ENCODE measurements at places on chromosomes 1 and 21.

DNA sequence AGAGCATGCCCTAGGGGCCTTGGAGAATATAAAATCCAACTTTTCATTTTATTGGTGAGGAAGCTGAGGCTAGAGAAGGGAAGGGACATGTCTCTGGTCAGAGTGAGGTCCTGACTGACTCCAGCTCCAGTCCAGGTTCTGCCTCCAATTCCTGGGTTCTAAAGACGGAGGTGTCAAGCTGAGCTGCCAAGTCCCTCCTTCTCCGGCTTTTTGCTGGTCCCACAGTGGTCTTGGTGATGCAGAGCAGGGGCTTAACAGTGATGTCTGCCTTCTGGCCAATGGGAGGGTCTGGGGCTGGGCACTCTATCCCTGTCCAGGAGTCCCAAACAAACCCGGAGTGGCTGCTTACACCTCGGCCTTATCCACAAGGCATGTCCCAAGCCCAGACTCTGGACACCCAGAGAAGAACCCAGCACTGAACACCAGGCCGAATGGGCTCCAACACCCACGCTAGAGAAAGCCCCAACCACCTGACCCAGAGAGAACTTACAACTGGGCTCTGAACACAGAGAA lies 104.8 kb downstream of the EBNA1BP2 start:
- no peak for DNase-seq

- no peak for DNase-seq
Measured at GRCh38 chr1:227945891-227946623, 1.7 kb downstream of the WNT9A start.

GRCh38 chr1:226581650-226582330 lies 33.2 kb downstream of the STUM start:
- no peak for DNase-seq

DNA sequence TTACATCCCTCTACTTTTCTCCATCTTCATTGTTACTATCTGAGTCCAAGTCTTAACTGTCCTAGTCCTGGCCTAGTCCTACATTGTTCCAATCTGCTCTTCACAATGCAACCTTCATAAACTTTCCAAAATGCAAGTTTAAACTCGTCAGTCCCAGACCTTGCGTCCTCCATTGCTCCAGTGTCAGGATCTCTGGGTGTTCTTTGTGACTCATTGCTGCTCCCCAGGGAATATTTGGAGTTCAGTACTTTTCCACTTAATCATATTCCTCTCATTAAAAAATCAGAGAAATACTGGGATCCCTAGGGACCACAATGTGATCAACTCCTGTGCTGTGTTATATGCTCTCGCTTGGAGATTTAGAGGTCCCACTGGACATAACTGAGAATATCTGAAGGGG lies 18.0 kb upstream of the KPRP start:
- no peak for DNase-seq

GRCh38 chr21:41064951-41065350 lies 103.0 kb upstream of the BACE2 start:
- no peak for DNase-seq

DNA sequence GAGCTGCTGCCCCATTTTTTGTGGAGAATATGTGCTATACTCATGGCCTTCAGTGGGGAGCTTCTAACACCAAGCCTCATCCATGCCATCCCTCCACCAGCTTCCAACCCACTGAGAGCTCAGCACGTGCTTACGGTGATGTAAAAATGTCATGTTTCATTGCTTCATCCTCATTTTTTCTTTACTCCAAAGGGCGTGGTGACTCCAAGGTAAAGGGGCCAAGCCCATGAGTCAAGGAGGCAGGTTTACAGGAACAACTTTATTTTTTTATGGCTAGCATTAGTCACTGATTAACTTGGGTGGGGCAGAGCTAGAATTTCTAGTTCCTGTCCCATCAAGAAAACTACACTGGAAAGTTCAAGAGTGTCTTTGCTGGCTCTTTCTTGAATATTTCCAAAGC lies at the start of gene C1orf226:
Gene C1orf226 (plus strand): TSS at position 346 of the 400 bp plus-strand sequence. CDS start 174 bp downstream, outside the sequence.
- no peak for DNase-seq

GRCh38 chr21:35509001-35509704 lies 460.1 kb upstream of the RUNX1 start:
- no peak for DNase-seq

DNA sequence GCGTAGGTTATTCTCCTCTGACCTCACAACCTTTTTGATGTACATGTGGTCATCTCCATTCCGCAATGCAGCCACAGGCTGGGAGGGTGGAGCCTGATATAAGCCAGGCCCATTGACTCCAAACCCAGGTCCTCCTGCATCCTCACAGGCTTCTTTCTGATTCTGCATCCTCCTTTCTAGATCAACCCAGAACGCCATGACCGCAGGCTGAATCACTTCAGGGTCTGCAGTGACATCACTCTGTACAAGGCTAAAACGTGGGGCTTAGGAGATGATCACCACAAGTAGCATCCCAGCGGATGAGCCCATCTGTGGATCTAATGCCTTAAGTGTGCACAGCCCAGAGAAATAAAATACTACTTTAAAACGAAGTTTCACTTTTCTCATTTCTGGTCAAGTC lies 16.1 kb downstream of the EBNA1BP2 start:
- DNase-seq: no peak

DNA sequence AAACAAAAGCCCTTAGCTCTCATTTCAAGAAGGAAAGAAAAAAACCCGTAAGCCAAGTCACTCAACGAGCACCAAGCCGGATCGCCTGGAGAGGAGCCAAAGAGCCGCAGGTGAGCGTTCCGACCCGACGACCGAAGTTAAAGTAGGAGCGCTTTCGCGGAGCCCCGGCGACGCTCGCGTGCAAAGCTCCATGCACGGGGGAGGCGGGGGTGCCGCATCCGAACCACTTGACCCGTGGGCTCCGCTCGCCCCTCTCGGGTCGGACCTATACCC lies 382 bp downstream of the GPBP1L1 start:
- DNase-seq: no peak

GRCh38 chr1:207581496-207582153 lies 63.3 kb upstream of the CR1L start:
- DNase-seq: no peak

GRCh38 chr1:198856601-198857000 lies 217.8 kb downstream of the PTPRC start:
- no peak for DNase-seq

All from HTR-8/SVneo (cell line).